ENCODE measurements at places on chromosomes 3 and 15.

DNA sequence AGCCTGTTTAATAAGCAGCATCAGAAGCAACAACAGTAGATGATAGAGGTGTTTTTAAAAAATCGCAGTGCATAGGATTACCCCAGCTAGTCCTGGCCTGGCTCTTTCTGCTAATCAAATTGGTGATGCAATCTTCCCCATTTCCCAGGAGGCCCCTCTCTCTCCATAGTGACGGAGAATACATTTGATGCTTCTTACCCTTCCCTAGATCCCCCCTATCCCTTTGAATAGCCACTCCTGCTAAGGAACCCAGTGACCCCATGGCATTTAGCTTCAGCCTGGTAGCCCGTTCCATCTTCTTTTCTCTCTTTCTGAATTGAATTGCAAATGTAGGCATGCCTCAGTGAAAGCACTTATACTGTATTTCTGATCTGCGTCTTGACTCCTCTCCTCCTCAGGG lies 223.6 kb upstream of the GAP43 start:
- no peak for DNase-seq

DNA sequence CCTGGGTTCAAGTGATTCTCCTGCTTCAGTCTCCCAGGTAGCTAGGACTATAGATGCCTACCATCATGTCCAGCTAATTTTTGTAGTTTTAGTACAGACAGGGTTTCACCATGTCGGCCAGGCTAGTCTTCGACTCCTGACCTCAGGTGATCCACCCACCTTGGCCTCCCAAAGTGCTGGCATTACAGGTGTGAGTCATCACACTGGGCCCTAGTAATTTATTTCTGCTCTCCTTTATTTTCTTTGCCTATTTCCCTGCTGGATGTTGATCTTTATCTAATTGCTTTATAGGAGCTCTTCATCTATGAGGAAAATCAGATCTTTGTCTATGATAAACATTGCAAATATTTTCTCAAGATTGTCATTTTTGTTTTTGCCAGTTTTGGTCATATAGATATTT lies 31.7 kb downstream of the UQCC5 start:
- no peak for DNase-seq

DNA sequence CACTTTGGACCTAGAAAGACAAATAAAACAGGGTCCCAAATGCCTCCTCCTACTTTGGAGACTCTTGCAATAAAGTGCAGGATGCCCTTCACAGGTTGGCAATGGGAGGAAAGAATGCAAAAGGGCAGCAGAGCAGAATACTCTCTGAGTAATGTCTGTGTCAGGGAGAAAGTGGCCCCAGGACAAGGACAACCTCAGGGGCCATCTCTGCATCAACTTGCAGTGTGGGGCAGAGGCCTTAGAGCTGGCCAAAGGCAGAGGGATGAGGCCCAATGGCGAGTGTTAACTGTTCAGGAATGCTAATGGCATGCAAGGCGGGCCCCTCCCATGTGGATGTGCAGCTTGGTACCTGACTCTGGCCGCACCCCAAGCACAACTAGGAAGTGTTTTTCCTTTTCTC lies 8.4 kb downstream of the UPK1B start:
- DNase-seq, result no peak

- DNase-seq, result no peak
These were observed 610 bp downstream of the MAP4 start for GRCh38 chr3:48015431-48016180.

DNA sequence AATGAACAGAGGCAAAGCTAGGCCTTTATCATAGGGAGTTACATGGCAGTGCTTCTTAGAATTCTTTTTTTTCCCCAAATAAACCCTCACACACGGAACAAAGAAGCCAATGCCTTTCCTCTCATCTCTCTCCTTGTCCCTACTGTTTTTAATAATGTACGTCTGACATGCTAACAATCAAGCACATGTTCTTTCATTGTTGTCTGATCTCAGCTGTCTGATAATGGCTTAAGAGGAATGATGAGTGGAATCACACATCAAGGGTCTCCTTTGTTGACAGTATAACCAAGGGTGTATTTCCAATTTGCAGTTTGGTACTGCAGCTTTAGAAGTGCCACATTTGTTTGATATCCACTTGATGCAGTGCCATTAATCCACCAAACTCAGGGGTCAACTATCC lies 34.8 kb upstream of the EPHA3 start:
- DNase-seq, result no peak

DNA sequence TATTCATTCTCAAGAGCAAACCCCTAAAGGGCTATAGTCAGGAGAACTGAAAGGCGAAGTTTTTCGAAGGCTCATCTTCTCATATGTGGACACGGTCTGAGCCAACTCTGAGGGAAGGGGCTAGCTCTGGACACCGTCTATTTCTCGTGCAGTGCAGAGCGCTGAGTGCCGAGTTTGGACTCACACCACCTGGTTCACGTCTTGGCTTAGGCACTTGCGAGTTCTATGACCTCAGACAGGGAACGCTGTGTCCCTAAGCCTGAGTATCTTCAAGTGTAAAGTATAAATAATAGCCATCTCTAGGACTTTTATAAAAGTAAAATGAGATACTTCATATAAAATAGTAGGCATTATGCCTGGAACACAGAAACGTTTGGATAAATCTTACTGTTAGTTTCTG lies 223.7 kb downstream of the FMN1 start:
- no peak for DNase-seq

- no peak for DNase-seq
These were observed 45.2 kb upstream of the PFN2 start for GRCh38 chr3:150015901-150016300.

GRCh38 chr15:78695854-78696253 lies 54.8 kb upstream of the CHRNB4 start:
- no peak for DNase-seq

All from activated CD4-positive, alpha-beta T cell treated with anti-CD3 and anti-CD28 coated beads for 36 hours (primary cell).